ENCODE measurements at places on chromosomes 16 and 17.

- DNase-seq = peak; percentile 54
These were observed 14.5 kb downstream of the TSPOAP1 start for GRCh38 chr17:58313815-58314705.

DNA sequence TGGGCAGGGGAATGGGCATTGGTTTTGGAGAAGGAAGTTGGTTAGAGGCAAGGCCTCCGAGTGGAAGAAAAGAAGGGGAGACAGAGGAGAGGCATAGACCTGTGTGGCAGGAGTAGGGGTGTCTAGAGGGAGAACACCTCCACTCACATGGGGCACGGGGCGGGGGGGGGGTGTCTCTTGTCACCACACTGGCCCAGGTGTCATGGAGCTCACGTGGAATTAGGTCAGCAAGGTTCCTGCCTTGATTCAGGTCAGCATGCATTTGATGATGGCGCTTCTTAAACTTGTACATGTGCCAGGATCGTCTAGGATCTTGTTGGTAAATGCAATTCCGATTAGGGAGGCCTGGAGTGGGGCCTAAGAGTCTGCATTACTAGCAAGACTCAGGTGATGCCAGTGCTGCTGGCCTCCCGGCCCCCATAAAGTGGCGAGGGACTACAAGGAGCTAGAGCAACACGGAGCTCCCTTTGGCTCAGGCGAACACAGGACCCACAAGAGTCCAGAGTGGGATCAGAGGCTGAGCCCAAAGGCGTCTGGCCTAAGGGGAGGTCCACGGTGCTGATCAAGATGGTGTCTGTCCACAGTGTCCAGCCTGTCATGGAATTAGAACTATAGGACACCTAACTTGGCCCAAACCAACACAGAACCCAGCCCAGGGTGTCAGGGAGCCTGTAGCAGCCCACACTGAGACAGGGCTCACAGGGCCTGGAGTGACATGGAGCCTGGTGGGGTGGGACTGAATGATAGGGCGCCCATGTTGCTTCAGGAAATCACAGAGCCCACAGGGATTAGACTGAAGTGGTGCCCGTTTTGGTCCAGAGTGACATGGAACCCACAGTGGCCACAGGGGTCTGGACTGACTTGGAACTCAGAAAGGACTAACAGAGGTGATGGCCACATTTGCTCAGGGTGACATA lies 16.7 kb downstream of the EPOP start:
- no peak for DNase-seq

DNA sequence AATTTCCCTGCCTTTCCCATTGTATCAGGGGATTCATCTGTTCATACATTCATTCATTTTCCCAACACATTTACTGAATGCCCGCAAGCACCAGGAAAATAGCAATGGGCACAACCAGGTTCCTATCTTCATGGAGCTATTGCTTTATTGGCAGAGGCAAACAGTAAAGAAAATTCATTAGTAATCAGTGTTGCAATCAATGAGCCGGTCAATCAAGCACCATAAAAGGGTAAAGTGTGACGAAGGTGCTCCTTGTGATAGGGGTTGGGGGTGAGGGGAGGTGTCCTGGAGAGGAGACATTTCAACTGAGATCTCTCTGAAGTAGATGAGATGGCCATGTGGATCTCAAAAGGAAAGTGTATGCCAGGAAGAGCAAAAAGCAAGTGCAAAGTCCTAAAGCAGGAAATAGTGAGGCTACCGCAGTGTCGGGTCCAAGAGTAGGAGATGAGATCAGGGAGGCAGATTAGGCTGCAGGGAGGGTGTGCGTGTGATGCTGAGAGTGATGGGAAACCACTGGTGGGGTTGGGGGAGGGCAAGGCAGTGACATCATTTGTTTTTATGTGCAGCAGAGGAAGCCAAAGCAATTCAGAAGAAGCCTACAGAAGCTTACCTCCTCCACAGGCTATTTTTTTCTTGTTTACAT lies 28.4 kb downstream of the CDH13 start:
- peak; percentile 10 for DNase-seq

GRCh38 chr17:50221864-50222545 lies 20.6 kb upstream of the COL1A1 start:
- DNase-seq = no peak

- DNase-seq = peak; percentile 31
These were observed 35.2 kb downstream of the GJC1 start for GRCh38 chr17:44794851-44795413.

DNA sequence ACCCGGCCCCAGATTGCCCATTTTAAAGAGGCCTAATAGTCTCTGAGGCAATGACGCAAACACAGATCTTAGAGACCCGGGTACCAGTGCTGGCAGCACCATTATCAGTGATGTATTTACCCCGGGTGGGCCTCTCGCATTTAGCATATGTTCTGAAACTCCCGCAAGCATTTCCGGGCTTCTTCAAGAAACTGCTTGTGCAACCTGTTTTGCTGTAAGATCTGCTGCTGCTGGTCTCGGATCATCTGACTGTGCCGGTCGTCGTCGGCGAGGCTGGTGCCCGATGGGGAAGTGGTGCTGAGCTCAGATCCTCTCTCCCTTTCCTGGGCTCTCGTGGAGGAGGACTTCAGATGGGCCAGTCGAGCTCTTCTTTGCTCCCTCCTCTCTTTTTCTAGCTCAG lies 12.5 kb downstream of the CEP295NL start:
- DNase-seq = no peak

DNA sequence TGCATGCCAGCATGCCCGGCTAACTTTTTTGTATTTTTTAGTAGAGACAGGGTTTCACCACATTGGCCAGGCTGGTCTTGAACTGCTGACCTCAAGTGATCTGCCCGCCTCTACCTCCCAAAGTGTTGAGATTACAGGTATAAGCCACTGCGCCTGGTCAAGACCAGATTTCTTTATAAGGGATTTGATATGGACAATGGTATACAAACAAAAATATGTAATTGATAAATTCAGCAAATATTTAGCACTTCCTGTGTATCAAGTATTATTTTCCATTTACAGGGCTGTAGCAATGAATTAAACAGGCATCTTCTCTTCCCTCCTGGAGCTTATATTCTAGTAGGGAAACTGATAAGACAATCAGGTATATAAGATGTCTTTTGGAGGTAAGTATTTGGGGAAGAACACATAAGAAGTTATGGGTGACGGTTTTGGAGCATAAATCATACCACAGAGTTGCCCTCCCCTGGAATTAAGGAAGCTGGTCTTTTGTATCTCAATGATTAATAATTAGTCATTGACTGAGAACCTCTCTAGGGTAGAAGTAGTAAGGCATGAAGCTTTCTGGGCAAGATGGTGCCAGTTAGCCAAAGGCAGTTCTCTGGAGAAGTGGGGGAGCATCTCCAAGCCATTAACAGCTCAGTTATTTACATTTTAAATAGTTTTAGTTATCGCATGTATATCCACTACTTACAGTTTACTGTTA lies 35.8 kb downstream of the TANC2 start:
- DNase-seq = no peak

DNA sequence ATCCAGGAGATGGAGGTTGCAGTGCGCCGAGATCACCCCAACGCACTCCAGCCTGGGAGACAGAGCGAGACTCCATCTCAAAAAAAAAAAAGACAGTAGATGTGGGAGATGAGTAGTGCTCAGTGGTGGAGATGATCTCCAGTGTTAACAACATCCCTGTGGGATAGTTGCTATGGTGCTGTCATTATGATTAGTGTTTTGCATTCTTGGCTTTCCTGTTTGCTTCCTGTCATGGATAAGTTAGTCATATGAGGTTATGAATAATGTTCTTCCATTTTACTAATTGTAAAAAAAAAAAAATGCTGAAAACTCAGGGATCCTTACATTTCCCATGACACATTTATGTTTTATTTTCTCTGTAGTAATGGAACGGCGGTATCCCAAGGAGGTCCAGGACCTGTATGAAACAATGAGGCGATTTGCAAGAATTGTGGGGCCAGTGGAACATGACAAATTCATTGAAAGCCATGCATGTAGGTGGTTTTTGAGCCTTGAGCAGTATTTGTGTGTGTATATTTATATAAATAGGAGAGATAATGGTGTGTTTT lies 24.5 kb upstream of the DUSP14 start:
- DNase-seq = no peak

- peak; percentile 40 for DNase-seq
These were observed 647 bp downstream of the VAC14 start for GRCh38 chr16:70800311-70800710.

DNA sequence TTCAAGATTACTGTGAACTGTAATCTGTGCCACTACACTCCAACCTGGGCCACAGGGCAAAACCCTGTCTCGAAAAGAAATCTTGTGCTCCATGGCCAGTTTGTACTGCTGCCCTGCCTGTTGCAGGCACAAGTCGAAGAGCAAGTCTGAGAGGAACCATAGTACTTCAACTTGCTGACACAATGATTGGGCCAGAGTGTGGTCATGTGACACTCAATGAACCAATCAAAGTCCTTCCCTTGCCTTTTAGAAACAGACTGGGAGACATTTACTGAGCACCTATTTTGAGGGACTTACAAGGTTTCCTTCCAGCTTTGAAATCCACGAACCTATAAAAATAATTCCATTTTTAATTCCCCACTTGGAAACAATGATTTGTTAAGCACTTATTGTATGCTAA lies 39.8 kb upstream of the TMC5 start:
- DNase-seq = no peak

DNA sequence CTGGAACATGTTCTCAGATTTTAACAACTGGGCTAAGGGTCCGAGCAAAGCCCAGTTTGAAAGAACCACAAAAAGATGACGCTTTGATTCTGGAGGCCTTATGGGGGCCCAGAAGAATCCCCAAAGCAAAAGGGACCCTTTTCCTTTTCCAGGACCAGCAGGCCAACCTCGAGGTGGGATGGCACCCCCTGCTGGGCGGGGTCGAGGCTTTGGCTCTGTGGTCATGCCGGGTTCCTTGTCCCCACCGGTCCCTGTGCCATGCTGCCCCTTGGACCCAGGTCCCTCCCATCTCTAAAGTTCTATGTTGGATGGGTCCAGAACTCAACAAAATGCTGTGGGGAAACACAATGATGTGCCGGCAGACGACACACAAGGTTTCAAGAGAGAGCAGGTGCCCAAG lies 30.9 kb downstream of the TMEM204 start:
- no peak for DNase-seq

DNA sequence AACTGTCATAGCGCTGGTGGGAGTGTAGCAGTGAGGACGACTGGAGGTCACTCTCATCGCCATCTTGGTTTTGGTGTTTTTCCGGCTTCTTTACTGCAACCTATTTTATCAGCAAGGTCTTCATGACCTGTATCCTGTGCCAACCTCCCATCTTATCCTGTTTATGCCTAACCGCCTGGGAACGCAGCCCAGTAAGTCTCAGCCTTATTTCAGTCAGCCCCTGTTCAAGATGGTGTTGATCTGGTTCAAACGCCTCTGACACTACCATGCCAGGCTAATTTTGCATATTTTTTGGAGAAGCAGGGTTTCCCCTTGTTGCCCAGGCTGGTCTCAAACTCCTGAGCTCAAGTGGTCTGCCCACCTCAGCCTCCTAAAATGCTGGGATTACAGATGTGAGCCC lies 179.8 kb upstream of the HSBP1 start:
- DNase-seq = no peak

- no peak for DNase-seq
These were observed 51.4 kb downstream of the HS3ST3A1 start for GRCh38 chr17:13550291-13550690.

- DNase-seq = no peak
These were observed 22.5 kb upstream of the ABCA6 start for GRCh38 chr17:69164206-69164605.

DNA sequence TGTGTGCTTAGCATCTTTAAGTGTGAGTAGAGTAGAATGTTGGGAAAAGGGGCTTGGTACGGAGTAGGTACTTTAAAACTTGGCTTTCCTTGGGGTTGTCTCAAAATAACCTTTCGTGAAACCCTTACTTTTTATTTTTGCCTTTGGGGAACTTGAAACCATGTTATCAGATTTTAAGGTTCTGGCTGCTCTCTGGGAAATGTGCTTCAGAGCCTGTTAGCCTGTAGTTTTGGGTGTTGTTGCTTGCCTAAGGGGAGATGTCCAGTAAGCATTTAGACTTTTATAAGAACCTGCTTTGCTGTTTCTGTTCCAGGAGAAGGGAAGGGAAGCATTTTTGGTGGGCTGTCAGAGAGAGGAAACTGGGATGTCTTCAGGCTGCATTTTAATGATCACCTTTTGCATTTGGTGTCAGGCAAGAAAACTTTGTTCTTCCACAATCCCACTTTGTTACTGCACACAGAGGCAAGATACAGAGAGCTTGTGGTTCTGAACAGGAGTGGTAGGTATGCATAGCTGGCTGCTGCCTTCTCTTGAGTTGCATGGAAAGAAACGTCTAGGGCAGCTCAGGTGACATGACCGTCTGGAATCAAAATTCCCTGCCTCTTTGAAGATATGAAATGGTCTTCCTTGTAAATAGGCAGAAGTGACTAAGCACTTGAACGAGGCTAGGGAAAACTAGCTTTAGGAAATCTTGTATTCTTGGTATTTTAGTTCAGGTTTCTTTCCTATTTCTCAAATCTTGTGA lies 1.7 kb downstream of the RABEP1 start:
- peak; percentile 5 for DNase-seq

GRCh38 chr16:56732366-56732765 lies 2.4 kb downstream of the NUP93 start:
- no peak for DNase-seq

- no peak for DNase-seq
These were observed 80.3 kb downstream of the TNRC6C start for GRCh38 chr17:78038748-78039288.

DNA sequence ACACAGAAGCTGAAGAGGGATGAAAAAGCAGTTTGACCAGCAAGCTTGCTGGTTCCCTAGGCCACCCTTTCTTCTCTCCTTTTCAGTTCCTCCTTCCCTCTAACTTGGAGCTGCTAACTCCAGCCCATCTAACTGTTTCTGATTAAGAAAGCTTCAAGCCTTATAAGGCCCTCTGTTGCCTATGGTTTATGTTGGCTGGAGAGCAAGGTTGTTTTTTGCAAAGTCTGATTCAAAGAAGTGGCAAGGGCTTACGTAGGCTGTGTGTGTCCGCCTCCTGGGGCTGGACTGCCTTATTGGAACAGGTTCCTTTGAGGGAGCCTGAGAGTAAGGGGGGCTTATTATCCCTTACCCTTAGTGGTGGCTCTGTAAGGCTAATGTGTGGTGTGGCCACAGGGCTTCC lies 7.1 kb downstream of the AKAP1 start:
- DNase-seq = no peak

GRCh38 chr17:36907407-36907806 lies 29.9 kb upstream of the LHX1 start:
- no peak for DNase-seq

- DNase-seq = no peak
These were observed 7.5 kb downstream of the HID1 start for GRCh38 chr17:74964988-74965622.
